ENCODE measurements at places on chromosomes 1 and 21.

- DNase-seq = no peak
These were observed 62.5 kb upstream of the CAPZB start for GRCh38 chr1:19547814-19548213.

- DNase-seq = no peak
These were observed 64.4 kb downstream of the TTLL7 start for GRCh38 chr1:83934550-83934949.

- no peak for DNase-seq
These were observed 32.5 kb downstream of the CDKN2C start for GRCh38 chr1:51002516-51002915.

DNA sequence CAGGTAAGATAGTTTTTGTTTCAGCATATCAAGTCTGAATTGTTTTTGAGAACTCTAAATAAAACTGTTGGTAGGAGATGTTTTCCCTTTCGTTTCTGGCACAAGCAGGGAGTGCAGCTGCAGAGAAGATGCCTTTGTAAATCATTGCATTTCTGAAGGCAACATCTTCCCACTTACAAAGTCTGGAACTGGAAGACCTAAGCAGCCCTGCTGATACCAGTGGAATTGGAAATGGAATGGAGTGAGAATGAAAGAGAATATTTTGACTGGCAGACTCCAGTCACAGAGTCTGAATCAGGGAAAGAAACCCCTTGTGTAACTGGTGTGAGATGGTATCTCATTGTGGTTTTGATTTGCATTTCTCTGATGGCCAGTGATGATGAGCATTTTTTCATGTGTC is 815.6 kb downstream of the LTN1 start:
- no peak for DNase-seq

GRCh38 chr1:26922901-26923300 is 1.4 kb downstream of the NUDC start:
- no peak for DNase-seq

DNA sequence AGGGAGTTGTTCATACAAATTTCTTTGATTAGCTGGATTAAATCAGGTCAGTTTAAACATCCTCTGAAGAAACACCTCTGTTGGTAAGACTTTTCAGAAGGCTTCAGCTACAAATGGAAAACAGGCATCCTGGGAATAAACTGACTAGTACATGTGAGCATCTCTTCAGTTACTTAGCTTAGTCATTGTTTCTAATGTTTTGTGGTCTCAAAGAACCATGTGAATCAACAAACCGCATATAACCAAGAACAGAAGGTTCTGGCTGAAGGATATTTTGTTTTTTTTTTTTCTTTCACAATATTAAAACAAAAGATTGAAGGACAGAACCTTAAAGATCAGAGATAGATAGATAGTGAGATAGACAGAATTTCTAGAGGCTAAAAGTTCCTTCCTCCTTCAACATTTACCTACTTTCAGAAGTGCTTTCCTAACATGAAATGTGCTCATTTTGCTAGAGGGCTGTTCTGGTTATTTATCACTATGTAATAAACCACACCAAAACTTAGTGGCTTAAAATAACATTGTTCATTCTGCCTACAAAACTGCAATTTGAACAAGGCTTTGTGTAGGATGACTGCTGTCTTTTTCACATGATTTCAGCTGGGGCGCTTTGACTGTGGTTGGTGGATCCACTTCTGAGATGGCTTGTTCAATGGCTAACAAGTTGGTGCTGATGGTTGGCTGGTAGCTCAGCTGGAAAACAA is 119.8 kb upstream of the PTGFR start:
- DNase-seq = no peak

DNA sequence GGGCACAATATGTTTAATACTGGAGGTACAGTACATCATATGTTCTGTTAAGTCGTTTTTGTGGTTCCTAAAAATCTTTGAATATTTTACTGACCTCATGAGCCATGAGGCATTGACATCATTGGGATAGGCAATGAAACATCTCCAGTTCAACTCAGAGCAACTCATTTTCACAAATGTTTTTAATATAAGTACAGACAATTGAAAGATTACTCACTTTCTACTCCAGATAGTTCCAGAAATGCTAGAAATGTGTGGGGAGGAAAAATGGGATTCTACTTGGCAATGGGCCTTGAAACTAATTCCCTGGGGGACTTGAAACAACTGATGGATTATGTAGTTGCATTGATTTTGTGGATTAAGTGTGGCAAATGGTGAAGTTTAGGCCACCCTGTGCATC is 7.2 kb upstream of the C8B start:
- DNase-seq = no peak

GRCh38 chr1:59596956-59597355 is 217.8 kb upstream of the HOOK1 start:
- DNase-seq = no peak

- DNase-seq = no peak
These were observed 14.7 kb downstream of the COA7 start for GRCh38 chr1:52683367-52683940.

- no peak for DNase-seq
These were observed 13.1 kb downstream of the SLC5A9 start for GRCh38 chr1:48235652-48236051.

DNA sequence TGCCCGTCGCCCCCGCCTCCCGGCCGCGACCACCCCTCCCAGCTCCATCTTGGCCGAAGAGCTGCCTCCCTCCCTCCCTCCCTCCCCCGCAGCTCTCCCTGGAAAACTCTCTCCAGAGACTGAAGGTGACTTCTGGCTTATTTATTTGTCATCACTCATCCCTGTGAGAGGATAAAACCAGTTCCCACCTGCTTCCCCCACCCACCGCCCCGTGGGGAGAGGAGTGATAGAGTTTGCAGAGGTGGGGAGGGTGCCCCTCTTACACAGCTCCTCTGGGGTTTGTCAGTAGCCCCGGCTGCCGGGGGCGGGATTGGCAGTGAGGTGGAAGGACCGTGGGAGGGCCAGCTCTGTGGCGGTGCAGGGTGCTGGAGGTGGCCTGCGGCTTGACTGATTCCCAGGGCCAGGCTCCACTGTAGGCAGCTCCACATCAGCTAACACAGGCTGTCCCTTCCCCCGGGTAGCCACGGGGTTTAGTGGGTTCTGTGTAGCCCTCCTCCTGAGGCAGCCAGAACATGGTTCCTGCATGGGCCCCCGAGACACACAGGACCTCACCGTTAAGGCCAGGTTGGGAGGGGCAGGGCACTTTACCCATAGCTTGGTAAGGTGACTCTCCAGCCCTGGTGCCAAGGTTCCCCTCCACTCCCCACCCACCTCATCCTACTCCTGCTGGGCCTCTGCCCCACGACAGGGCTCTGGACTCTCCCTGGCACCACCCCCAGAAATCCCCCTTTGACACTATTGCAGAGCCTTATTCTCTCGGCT is 62.2 kb downstream of the ELK4 start:
- DNase-seq = peak; percentile 67

DNA sequence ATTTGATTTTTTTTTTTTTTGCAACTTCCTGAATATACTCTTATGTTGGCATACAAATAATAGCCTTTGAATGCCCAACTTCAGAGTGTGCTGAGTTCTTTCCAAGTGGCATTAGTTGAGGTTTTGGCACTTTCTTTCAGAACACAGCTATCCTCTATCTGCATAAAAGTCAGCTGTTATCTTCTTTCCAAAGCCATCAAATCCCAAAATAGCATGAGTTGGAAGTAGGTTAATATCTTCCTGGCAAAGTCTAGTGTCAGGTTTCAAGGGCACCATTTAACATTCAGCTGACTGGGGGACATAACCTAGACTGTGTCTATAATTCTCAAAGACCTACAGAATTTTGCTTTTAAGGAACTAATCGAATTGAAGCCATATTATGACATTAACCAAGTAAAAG is 223.9 kb downstream of the PLPP3 start:
- no peak for DNase-seq

- DNase-seq = no peak
These were observed 14.6 kb upstream of the AGBL4 start for GRCh38 chr1:50038237-50038809.

DNA sequence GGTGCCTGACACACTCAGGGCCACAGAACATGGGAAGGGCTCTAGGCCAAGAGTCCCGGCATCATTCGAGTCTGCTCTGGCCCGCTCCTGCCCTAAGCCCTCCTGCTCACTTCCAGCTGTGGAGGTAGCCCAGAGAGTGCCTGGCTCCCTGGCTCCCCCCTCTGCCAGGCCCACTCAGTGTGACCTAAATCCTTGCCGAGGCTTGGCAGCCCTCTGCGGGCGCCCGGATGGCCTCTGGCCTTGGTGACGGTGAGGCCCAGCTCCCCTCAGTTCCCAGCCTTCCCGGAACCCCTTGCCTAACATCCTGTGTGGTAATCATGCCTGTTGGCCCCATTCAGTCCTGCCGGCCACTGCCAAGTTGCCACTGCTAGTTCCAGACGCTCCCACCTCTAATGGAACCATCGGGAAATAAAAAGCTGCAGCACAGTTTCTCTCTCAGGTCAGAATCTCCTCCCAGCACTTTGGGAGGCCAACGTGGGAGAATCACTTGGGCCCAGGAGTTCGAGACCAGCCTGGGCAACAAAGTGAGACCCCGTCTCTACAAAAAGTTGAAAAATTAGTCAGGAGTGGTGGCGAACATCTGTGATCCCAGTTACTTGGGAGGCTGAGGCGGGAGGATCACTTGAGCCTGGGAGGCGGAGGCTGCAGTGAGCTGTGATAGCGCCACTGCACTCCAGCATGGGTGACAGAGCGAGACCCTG is 1.2 kb upstream of the H6PD start:
- no peak for DNase-seq

DNA sequence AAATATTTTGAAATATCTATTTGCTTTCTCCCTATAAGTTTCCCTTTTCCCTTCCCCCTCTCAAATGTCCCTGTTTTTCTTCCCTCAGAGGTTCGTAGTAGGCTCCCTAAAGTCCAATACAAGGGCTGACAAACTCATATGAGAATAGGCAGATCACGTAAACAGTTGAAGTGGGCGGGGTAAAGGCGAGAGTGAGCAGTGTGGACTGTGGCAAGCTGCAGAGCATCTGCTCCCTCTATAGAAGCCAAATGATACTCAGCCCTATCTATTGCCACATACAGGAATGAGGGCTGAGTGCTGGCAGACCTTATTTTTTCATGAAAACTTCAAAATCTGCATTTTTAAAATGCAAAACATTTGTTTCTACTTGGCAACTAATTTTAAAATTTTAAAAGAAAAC is 26.3 kb downstream of the PRDX6 start:
- no peak for DNase-seq

- no peak for DNase-seq
These were observed 204.7 kb downstream of the KAZN start for GRCh38 chr1:14803002-14803789.

- DNase-seq = no peak
These were observed 24.2 kb downstream of the OLFML3 start for GRCh38 chr1:114003431-114003830.

DNA sequence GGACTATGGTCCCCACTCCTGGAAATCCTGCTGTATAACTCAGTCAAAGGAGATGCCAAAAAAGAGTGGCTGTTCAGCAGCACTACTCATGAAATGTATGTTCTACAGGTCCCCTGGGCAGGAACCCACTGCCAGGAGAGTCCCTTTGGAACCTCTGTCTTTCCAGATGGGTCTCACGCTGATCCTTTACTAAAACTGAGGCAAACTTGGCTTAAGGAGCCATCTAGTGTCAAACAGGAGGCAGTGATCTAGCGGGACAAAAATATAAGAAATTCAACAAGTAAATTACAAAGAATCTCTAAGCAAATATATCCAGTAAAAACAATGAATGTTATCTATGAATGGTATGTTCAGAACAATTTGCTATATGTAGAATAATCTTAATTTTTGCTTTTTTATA is 80.5 kb upstream of the PRMT6 start:
- DNase-seq = no peak

DNA sequence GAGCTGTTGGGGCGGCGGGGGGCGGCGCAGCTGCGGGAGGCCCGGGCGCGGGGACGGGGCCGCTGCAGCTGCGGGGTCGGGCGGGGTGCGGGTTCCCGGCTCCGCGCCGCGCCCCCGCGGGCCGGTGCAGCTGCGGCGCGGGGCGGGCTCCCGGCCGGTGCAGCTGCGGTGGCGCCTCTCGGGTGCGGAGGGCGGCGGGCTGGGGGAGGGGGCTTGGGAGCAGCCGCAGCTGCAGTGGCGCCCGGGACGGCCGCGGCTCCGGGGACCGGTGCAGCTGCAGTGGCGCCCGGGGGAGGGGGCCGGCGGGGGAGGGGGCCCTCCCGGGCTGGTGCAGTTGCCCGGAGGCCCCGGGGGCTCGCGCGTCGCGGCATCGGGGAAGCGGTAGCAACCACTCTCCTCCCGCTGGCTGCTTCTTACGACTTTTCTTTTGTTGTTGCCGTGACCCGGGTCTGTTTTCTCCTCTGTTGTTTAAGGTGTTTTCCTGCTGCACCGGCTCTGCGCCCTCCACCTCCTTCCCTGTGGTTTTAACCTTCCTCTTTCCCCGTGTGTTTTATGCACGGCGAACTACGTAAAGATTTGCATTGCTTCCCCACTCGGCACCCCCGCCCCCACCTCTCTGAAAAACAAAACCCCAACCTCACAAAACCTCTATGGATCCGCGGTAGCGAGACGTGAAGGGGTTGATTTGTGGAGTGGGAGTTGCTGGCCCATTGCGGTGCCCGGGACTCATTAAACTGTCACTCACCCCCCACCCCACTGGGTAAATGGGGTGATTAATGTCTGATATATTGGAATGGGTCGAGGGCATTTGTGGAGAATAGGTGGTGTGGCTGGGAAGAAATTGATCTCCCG is 1.7 kb upstream of the ZBTB18 start:
- DNase-seq = peak; percentile 70

DNA sequence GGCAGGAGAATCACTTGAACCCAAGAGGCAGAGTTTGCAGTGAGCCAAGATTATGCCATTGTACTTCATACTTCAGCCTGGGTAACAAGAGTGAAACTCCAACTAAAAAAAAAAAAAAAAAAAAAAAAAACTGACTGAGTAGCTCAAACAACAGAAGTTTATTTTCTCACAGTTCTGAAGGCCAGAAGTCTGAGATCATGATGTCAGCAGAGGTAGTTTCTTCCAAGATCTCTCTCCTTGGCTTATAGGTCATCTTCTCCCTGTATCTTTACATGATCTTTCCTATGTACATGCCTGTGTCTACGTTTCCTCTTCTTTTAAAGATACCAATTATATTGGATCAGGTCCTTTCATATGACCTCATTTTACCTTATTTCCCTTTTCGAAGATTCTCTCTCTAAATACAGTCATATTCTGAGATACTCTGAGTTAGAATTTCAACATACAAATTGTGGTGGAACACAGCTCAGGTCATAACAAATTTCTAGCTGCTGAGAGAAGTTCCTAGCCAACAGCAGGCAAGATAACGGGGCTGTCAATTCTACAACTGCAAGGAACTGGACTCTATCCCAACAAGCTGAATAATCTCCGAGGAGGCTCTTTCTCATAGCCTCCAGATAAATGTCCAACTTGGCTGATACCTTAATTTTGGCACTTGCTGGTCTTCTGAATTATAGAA is 187.7 kb upstream of the ADAMTS5 start:
- DNase-seq = no peak

All from D341Med (cell line).